RWPE1 (cell line): ENCODE measurements at places on chromosomes 2 and 18.

- no peak for DNase-seq
These were observed 265.4 kb downstream of the SS18 start for GRCh38 chr18:25825056-25825455.

GRCh38 chr2:224284134-224284946 is 117.6 kb downstream of the FAM124B start:
- DNase-seq, result peak; percentile 33

DNA sequence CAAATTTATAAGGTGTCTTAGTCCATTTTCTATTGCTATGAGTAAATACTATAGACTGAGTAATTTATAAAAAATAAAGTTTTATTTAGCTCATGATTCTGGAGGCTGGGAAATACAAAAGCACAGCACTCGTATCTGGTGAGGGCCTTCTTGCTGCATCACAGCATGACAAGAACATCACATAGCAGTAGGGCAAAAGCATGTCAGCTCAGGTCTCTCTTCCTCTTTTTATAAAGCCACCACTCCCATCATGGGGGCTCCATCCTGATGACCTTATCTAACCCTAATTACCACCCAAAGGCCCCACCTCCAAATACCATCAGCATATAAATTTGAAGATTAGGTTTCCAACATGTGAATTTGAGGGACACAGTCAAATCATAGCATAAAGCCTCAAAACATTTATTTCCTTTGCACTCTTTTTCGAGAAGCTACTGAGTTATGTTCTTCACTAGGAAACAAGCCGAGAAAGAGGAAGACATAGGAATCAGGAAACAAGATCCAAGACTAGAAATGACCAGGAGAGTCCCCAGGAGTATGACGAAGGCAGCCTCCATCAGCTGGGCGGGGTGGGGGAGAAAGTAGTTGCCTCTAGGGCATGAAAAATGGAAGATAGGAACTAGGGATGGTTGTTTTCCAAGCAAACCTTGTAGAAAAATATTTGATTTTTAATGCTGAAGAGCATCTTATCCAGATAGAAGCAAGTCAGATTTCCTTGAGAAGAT is 24.1 kb upstream of the NABP1 start:
- DNase-seq, result no peak

- no peak for DNase-seq
These were observed 2.3 kb downstream of the HDAC4 start for GRCh38 chr2:239398521-239398921.

GRCh38 chr2:54240515-54241469 is 15.2 kb downstream of the TSPYL6 start:
- DNase-seq, result no peak

- DNase-seq, result no peak
These were observed 11.6 kb upstream of the MALT1 start for GRCh38 chr18:58659691-58660090.

- DNase-seq, result no peak
These were observed 76.2 kb upstream of the YWHAQ start for GRCh38 chr2:9707008-9707407.

DNA sequence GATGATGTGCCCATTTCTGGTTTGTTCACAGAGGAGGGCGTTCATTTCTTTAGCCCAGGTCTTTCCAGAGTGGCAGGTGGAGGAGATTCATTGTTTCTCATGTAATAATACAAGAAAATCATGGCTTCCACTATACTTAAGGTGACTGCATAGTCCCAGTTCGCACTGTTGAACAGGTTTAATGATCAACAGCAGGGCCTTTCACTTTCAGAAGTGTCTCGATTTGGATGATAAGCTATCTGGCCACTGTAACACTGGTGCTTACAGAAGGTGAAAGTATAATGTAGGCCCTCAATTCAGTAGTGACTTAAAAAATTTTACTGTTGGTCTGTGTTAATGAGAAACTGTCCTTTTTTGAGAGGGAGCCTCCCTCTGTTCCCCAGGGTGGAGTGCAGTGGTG is 1.4 kb downstream of the RMC1 start:
- no peak for DNase-seq

DNA sequence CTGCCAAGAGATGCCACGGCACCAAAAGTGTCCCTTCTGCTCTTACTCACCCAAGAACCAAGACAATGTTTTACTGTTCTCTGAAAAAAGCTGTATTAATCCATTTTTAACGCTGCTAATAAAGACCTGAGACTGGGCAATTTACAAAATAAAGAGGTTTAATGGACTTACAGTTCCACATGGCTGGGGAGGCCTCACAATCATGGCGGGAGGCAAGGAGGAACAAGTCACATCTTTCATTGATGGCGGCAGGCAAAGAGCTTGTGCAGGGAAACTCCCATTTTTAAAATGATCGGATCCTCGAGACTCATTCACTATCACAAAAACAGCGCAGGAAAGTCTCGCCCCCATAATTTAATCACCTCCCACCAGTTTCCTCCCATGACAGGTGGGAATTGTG is 1.9 kb upstream of the STAT1 start:
- no peak for DNase-seq

GRCh38 chr18:74351354-74351753 is 35.7 kb downstream of the C18orf63 start:
- DNase-seq, result peak; percentile 8

GRCh38 chr2:182101263-182101662 is 115.6 kb downstream of the PPP1R1C start:
- peak; percentile 4 for DNase-seq

DNA sequence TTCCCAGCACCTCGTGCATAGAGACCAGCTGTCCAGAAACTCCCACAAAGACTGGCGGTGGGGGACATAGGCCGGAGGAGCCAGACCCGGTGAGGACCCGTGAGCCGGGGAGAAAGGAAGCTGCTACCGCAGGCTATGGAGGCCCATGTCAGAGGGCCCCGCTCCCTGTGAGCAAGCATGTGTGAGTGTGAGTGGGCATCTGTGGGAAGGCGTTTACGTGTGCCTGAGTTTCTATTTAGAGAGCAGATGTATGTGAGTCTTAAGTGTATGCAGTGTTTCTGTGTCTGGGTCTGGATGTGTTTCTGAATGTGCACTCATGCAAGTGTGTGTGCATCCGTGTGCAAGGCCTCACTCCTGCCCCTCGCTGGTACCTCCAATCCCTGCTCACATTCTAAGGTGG is 187.8 kb upstream of the RAB6C start:
- no peak for DNase-seq

DNA sequence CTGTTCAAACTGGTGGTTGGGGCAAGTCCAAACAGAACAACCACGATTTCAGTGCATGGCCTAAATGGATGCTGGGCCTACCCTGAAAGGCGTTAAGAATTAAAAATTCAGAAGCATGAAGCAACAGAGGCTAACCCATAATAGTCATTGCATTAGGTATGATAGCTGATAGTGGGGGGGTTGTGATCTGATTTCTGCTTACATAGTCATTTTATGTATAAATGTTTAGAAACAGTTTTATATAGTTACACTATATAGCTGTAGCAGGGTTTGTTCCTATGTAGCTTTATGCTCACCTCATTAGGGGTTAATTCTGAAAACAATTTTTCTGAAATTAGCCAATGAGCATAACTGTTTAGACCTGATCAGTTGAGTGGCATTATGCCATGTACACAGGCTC is 9.6 kb downstream of the TAF1B start:
- DNase-seq, result no peak

DNA sequence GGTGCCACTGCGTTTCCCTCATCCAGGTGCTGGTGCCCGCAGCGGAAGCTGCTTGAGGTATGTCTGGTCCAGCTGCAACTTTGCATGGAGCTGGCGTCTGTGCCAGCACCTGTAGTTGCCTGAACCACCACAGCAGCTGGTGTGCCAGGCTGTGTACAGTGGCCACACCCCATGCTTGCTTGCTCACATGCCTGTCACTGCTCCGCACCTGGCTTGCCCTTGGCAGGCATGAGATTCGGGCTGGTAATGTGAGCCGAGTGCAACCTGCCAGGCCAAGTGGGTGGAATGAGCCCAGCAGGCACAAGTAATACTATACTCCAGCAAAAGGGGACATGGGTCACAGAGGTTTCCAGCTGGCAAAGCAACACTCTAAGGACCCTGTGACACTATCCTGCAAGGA is 1123.3 kb upstream of the ACVR2A start:
- DNase-seq, result no peak

DNA sequence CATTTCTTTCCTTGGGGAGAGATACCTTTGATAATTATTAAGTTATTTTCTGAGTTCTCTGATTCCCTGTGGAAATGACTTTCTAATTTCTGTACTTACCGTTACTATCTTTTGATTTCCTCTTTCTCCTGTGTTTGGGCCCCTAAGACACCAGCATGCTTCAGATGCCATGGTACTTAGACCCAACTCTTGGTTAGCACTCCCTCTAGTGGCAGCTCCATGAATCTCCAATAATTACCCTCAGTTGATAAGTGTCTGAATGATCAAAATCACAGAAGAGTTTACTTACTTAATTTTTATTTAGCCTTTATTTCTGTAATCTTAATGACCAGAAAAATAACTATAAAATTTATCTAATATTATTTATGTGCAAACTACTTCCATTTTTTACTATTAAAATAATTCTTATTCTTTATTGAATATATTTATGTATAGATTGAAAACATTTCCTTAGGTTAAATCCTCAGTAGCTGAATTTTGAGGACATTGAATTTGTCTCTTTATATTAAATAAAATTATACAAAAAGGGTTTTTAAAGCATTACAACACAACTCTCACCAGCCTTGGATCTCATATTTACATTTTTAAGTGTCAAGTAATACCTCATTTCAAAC is 300.4 kb downstream of the KCNS3 start:
- peak; percentile 41 for DNase-seq

DNA sequence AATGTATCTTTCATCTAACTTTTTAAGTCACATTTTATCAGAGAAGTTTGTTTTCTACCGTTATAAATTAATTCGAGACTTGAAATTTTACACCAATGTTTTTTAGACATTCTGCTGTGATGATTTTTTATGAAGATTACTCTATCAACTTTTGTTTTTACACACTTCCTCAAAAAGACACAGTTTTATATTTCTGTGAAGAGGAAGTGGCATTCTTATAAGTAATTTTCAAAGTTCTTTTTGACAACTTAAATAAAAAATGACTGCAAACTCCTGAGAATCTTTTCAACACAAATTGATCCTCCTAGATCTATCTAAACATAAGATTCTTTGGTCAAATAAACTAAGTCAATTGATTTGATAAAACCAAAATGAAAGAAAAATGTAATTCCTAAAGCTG is 13.7 kb downstream of the ANKRD44 start:
- DNase-seq, result no peak

DNA sequence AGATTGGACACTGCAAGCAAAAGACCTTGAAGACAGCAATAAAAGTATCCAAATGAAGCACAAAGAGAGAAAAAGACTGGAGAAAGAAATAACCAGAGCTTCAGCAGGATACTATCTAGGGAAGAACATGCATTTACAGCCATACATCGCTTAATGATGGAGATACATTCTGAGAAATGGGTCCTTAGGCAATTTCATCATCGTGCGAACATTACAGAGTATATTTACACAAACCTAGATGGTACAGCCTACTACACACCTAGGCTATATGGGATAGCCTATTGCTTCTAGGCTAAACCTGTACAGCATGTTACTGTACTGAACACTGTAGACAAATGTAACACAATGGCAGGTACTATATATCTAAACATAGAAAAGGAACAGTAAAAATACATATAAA is 11.9 kb downstream of the OLA1 start:
- DNase-seq, result no peak

GRCh38 chr18:7830468-7830867 is 263.4 kb downstream of the PTPRM start:
- DNase-seq, result peak; percentile 57

- DNase-seq, result peak; percentile 26
These were observed 628 bp upstream of the PTPN2 start for GRCh38 chr18:12884406-12885323.

DNA sequence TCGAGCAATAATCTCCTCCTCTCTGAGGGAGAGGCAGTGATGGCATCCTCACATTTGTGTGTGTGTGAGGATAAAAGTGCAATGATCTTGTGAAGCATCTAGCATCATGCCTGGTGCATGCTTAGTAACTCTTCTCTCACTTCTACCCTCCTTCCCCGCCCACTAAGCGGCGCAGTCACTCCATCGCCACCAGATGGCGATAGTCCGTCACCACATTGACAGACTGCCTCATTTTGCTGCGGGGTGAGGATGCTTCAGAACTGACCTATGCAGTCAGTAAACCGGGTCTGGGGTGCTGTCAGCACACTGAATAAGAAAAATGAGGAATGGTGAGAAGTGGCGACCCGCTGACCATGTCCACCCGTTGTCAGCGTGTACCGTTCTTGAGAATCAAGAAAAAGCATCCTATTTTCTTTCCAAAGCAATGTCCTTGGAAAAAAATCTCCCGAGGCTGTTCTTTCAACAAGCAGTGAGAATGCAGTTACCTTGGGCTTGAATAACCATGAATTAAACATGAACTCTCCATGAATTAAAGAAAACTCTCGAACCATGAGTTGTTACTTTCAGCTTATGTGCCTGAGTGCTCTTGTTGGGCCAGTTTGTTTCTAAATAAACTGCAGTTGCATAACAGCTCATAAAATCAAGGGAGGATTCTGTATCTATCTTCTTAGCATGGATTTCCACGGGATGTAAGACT is 37.3 kb upstream of the TMEM177 start:
- DNase-seq, result peak; percentile 85

- no peak for DNase-seq
These were observed 235.2 kb downstream of the MTX2 start for GRCh38 chr2:176504440-176504839.

DNA sequence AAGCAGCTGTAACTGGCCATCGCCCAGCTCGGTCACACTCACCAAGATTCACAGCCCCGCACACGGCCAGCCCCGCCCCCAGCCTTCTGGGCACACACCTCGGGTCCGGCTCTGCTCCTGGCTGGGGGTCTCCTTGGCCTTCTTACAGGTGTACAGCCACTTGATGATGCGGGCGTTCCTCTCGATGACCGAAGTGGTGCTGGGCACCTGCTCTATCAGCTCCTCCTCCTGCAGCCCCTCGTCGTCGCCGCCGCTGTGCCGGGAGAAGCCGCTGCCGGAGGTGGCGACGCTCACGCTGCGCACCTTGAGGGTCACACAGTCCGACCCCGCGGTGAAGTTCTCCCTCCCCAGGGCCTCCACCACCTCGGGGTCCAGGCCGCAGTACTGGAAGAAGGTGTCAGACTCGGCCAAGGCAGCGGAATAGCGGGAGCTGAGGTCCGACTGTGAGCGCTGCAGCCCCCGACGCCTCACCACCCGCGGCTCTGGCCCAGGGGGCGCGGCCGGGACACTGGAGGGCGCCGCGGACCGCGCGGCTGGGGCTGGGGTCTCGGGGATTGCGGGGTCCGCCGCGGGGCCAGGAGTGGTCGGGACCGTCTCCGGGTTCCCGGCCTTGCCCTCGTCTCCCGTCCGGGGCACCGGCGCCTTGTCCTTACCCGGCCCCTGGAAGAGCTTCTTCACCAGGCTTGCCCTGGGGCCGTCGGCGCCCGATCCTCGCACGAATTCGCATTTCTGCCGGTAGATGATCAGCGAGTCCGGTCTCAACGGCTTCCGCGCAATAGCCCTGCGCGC is 769 bp downstream of the FAM110C start:
- DNase-seq, result no peak

DNA sequence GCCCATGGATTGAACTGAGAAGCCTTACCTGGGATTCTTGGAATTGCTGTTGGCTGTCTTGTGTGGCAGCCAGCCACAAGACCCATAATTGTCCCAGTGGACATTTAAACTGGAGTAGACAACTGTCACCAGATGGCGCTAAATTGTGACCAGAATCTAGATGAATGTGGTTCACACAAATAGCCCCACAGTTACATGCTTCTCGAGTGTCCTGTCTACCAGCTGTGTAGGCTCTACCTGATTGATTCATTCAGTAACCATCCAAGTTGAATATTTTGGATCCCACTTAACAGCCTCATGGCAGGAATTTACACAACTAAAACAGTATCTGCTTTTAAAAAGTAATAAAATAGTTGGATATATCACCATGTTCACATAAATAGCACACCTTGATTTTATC is 73.2 kb downstream of the MAP4K4 start:
- DNase-seq, result no peak
